Stimulated activated CD8-positive, alpha-beta memory T cell treated with anti-CD3 and anti-CD28 coated beads, Interleukin-7, amount 100 ng/mL, for 24 hours (primary cell): ENCODE measurements at places on chromosomes 6 and 20.

DNA sequence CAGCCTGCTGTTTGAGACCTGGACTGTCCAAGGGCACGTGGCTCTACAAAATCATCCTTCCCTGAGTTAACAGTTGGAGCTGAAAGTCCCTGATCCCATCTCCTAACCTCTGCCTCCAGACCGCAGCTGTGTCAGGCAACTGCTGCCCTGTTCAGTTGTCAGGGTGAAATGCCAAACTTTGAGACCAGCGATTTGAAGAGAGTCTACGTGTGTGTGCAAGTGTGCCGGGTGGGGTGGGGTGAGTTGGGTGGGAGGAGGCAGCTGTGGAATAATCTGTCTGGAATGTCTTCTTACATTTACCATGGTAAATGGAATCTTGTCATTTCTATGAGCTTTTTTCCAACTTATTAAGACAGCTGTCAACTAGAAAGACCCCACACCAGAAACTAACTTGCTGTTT, 81.0 kb upstream of the FAM8A1 start:
- DNase-seq: no peak

GRCh38 chr20:24912397-24913075, 36.5 kb upstream of the CST7 start:
- no peak for DNase-seq

DNA sequence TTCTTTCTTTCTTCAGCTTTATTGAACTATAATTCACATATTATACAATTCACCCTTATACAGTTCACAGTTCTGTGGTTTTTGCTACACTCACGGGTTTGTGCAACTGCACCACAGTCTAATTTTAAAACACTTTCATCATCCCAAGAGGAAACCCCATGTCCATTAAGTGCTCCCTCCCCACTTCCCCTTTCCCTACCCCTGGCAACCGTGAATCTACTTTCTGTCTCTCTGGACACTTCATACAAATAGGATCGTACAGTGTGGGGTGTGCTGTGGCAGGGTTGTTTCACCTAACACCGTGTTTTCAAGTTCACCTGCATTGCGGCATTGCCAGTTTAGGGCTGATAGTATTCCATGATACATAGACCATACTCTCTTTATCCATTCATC, 118.8 kb downstream of the PHACTR3 start:
- DNase-seq: no peak

GRCh38 chr20:2800521-2801285, at the start of gene CPXM1:
CPXM1 (minus strand) TSS chr20:2800627; CDS start chr20:2800572, 55 bp downstream.
- DNase-seq: no peak

- DNase-seq: no peak
Measured at GRCh38 chr6:37171201-37171969, 1.4 kb downstream of the PIM1 start.

GRCh38 chr6:100452998-100453397, 11.7 kb downstream of the SIM1 start:
- DNase-seq: no peak

DNA sequence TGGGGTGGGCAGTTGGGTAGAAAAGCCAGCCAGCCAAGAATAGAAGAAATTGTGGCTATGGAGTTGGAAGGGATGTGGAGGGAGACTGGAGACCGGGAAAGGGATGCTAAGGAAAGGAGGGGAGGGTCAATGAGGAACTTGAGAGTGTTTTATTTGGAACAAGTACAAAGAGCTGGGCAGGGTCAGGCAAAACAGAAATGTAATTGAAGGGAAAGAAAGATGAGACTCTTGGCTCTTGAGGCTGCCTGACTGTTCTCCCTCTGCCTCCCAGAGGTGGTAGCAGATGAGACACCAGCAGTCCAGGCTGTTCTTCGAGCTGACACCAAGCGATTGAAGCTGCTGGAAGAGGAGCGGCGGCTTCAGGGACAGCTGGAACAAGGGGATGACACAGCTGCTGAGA, 12.7 kb downstream of the ABCF1 start:
- DNase-seq: no peak

DNA sequence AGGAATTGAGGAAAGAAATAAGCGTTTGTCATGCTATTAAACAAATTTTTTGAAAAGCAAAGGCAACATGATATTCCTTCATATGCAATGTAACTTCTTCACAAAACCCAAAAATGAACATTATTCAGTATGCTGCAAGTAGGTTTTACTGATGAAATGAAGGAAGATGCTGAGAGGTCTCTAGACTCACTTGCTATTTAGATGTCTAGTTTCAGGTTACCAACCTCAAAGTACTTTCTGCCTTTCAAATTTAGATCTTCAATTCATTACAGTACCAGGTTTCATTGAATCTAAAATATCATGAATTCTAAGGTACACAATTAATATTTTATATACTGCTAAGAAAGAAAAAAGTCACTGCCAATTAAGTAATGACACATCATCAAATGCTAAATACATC, 39.9 kb downstream of the MYO6 start:
- no peak for DNase-seq

DNA sequence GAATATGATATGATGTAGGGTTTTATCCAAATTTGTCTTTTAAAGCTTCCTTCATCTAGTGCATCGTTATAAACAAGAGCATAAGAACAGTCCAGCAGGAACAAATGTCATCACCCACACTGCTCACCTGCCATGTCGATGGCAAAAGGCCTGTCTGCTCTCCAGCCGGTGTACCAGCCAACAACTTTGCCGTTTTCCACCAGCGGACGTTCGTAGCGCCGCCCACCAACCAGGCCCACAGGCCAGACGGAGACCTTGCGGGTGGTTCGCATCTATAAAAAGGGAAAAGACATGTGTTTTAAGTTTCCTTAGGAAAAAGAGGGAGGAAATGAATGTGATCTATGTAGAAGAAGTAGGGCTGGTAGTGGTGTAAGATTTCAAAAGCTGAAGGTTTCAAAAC, 62.9 kb downstream of the B3GAT2 start:
- DNase-seq: no peak

GRCh38 chr20:51469578-51470498, 72.7 kb downstream of the NFATC2 start:
- DNase-seq: no peak

- no peak for DNase-seq
Measured at GRCh38 chr6:119801056-119801455, 451.5 kb upstream of the MAN1A1 start.

DNA sequence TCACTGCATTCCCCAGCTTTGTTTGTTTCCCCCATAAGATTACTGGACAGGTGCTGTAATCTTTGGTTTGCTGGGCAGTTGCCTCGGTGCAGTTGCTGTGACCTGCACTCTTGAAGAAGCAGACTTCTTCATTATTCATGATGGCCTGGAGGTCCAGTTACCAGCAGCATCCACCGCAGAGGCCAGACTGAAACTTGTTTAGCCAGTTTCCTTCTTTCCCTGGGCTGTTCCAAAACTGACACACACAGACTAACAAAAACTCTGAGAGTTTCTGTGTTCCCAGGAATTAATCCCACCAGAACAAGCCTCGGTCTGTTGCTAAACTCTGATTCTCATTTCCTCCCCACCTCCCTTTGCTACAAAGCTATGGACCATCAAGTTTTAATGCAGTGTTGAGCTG, 144.1 kb downstream of the QRSL1 start:
- no peak for DNase-seq

DNA sequence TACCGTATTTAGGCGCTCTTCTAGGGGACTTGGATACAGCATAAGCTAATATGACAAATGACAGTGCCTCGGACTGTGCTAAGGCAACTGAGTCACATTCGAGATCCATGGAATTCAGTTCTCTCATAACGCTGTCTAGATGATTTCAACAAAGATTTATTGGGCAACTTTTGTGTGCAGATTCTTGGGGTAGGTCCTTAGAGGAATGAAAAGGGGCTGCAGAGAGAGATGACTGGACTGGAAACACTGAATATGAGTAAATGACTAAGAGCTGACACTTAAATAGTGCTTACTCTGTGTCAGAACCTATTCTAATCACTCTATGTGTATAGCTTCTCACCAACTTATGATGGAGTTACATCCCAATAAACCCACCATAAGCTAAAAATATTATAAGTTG, 36.4 kb upstream of the MARCKS start:
- no peak for DNase-seq

DNA sequence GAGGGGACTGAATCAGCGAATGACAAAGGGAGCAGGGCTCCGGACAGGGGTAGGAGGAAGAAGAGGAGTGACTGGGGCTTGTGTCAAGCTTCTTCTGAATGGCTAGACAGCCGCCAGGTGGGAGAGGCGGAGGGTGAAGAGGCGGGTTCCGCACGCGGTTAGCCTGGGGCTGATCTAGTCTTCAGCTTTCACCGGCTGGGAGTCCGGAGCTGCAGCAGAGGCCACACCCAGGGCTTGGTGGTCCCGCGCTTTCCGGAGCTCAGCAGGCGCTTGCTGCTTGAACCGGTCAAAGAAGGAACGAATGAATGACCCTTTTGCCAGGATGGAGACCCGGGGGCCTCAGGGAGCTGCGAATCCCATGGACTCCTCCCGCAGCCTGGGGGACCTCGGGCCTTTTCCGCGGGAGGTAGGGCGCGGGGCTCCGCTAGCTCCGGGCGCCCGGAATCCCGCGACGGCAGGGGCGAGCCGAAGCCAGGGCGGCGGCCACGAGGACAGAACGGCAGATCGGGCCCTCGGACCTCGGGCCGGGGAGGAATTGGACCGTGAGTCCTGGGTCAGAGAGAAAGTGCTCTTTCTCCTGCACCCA, at the start of gene C6orf141:
Gene C6orf141, plus strand, starts transcription at position 177 of the 586 bp plus-strand sequence. Its CDS starts 125 bp downstream, at position 302.
- no peak for DNase-seq

DNA sequence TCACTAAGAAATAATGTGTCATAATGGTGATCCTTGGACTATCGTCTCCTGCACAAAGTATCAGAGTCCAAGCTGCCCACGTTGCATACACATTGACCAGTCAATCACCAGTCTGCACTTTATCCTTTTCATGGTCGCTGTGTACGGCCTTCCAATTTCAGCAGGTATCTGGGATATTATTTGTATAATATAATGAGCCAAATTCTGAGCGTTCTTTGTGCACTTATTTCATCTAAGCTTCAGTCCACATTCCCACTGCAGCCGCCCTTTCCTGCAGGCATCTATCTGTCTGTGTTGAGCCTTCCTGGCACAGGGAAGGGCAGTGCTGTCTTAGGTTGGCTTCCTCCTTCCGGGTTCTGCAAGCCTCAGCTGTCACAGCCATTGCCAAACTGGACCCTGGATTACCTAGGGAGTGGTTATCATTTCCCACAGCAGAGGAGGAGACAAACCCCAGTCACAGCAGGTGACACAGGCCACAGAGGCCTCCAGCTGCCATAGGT, 174.3 kb downstream of the TTLL2 start:
- DNase-seq: no peak

GRCh38 chr20:14616003-14616402, 278.6 kb upstream of the FLRT3 start:
- no peak for DNase-seq

- no peak for DNase-seq
Measured at GRCh38 chr6:159481897-159482296, 211.1 kb downstream of the SOD2 start.

DNA sequence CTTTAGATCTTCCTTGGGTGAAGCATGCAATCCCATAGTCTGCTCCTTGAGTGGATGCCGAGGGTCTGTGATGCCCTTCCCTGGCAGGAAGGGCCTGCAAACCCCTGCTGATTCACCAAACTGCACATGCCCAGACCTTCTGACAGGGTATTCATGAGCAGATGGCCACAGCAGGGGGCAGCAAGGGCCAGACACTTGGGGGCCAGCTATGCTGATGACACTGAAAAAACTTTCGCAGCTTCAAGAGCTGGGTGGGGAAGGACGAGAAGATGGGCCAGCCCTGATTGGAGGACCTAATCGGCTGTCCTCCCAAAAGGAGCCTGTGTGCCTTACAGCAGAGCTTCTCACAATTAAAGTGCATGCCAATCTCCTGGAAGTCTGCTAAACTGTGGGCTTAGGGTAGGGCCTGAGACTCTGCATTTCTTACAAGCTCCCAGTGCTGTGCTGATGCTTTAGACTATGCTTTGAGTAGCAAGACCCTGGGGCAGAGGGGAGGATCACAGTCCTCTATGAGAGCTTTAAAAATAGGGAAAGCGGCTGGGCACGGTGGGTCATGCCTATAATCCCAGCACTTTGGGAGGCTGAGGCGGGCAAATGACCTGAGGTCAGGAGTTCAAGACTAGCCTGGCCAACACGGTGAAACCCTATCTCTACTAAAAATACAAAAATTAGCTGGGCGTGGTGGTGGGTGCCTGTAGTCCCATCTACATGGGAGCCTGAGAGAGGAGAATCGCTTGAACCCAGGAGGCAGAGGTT, 15.2 kb upstream of the GDAP1L1 start:
- no peak for DNase-seq

- no peak for DNase-seq
Measured at GRCh38 chr6:89716532-89716931, 78.0 kb upstream of the LYRM2 start.

- no peak for DNase-seq
Measured at GRCh38 chr6:70257768-70258273, 45.1 kb downstream of the COL9A1 start.

DNA sequence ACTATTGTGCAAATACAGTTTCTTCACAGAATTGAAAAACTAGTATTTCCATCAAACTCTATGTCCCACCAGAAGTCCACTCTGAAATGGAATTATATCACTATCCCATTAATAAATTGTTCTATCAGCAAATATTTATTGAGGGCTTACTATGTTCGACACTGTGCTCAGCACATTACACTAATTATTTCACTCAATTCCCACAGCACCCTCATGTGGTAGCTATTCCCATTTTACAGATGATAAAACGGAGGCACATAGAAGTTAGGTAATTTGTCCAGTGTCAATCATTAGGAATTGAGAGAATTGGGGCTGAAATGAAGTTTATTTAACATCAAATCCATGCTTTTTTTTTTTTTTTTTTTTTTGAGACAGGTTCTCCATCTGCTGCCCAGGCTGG, 52.5 kb downstream of the MKKS start:
- no peak for DNase-seq

- no peak for DNase-seq
Measured at GRCh38 chr6:32943864-32944649, 3.2 kb upstream of the HLA-DMB start.

DNA sequence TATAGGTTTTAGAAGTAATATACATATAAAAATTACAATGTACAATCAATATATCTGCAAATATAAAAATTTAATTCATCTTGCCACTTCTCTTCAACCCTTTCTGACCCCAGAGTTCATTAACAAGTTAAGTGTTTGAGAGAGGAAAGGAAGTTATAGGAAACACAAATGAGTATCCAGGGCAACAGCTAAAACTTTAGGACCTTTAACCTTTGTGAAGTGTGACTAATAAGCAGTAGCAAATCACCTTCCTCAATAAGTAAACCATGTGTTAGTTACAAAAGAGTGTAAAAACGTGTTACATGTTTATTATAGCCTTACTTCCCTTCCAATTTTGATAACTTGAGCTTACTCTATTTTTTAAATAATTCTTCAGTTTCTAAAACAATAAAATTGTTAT, 73.4 kb upstream of the SIM1 start:
- no peak for DNase-seq

DNA sequence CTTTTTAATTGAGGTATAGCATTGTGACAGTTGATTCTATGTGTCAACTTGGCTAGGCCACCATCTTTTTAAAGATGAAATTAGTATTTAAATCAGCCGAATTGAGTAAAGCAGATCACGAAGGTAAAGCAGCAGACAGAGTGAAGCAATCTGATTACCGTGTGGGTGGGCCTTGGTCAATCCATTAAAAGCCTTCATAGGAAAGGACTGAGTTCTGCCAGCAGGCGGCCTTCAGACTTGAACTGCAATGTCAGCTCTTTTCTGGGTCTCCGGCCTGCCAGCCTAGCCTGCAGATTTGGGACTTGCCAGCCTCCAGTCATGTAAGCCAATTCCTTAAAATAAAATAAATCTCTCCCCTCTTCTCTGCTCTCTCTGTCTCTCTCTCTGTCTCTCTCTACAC, 22.4 kb upstream of the TGM2 start:
- DNase-seq: no peak

- no peak for DNase-seq
Measured at GRCh38 chr20:739736-740135, 28.6 kb downstream of the SLC52A3 start.

- no peak for DNase-seq
Measured at GRCh38 chr20:56572172-56572571, 39.1 kb downstream of the FAM209B start.
